NCI-H1092 treated with DMSO at 0.1 percent for 48 hours (cell line): ENCODE measurements at places on chromosomes 2 and 18.

DNA sequence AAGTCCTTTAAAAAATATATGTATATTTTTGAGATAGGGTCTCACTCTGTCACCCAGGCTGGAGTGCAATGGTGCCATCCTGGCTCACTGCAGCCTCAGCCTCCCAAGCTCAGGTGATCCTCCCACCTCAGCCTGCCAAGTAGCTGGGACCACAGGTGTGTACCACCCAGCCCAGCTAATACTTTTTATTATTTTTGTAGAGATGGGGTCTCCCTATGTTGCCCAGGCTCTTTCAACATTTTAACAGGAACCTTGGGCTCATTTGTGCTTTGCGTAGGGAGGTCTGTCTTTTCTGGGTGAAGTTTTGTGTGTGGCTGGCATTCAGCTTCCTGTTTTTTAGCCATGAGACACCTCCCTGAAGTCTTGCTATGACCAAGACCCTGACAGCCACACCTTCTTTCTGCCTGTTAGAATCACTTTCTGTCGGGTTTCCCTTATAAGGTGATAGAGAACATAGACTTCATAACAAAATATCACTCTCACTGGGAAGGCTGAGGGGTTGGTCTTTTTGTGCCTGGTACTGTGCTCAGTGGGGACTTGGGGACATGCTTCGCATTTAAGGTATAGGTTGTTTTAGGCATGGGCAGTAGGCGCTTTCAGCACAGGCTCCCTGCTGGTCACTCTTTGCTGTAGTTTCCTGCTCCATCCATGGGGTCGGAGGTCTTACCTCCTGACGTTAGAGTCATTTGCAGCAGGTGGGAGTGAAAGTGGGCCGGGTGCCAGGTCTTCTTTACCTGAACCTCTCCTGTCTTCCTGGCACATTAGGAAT lies 3.4 kb downstream of the RAB31 start:
- DNase-seq = no peak

DNA sequence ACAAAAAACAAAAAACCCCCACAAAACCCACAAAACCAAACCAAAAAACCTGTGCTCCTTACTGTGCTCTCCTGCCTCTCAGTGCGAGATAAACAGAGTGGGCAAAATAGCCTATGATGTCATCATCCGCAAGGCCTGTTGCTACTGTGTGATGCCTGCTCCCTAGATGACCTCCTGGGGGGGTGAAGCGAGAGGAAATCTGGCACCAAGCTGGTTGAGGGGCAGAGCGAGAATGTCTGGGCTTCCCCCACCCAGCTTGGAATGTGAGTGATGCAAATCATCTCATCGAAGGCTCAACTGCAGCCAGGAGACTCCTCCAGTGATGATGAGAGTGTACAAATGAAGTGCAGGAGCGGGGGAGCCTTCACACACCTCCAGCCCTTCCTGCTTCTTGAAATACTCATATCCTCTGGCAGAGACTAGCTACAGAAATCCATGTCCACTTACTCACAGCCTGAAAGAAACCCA lies 57.7 kb upstream of the MAP4K3 start:
- DNase-seq = no peak

GRCh38 chr2:214104219-214104618 lies 306.6 kb upstream of the VWC2L start:
- DNase-seq = no peak

DNA sequence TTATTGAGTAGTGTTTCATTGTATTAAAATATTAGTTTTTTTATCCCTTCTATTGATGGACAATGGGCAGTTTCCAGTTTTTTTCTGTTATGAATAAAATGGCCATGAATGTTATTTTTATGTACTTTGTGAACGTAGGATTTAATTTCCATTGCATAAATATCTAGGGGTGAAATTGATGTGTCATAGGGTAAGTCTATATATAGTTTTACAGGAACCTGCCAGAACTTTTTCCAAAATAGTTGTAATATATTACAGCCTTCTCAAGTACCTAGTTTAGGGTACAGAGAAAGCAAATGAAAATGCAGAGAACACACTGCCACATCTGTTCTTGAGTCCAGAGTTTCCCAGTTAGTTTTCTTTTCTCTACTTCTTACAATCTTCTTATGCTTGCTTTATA lies 378.6 kb downstream of the MEIS1 start:
- no peak for DNase-seq

GRCh38 chr2:128404709-128405466 lies 86.2 kb upstream of the HS6ST1 start:
- DNase-seq = no peak

DNA sequence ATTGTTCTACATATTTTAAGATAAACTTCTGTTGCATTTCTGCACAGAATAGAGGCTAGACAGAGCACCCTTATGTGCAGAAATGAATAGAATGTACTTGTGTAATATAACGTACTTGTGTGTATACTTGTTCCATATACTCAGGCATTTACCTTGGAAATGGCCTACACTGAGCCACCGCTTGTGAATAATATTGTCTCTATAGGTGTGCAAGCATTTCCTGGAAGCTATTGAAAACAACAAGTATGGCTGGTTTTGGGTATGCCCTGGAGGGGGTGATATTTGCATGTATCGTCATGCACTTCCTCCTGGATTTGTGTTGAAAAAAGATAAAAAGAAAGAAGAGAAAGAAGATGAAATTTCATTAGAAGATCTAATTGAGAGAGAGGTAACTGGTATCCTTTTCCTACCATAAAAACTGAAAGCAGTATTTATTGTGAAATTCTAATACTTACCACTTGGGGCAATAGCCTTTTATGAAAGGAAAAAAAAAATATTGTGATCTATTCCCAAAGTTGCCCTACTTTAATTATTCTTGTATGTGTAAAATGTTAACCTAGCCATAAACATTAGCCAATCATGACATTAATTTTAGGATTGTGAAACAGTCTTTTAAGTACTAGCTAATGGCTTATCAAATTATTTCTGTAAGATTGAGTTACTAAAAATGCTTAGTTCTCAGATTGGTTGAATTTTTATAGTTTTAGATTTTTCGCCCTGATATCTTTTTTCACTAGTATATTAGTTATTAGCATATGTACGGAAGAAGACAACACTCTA lies 18.0 kb downstream of the ZC3H15 start:
- DNase-seq = peak; percentile 10

DNA sequence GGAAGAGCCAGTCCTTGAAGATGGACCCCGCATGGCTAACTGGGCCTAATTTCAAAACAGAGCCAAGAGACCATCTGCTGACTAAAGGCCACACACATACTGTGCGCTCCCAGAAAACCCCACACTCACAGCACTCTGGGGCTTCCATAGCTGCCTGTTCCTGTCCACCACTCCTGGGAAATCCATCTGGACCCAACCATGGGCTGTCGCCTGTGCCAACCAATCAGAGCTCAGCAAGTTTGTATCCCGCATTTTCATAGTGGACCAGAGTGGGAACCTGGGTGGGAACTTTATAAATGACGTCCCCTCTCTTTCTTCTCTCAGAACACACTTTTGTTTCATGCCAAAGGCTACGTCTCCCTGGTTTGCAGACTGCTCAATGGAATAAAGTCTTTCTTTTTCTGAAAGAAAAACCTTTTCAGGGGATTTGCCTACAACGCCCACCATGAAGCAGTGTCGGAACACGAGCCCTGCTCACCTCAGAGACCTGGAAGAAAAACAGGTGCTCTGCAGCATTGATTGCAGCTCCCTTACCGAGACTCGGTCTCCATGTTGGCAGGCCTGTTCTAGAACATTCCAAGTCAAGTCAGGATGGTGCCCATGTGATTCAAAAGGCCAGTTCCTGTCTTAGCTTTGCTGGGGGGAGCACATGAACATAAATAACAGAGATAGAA lies 137.2 kb upstream of the GPC1 start:
- DNase-seq = no peak

GRCh38 chr2:2992634-2993033 lies 385.0 kb downstream of the EIPR1 start:
- DNase-seq = no peak

- DNase-seq = no peak
Measured at GRCh38 chr2:170829036-170829435, 12.3 kb downstream of the GAD1 start.

DNA sequence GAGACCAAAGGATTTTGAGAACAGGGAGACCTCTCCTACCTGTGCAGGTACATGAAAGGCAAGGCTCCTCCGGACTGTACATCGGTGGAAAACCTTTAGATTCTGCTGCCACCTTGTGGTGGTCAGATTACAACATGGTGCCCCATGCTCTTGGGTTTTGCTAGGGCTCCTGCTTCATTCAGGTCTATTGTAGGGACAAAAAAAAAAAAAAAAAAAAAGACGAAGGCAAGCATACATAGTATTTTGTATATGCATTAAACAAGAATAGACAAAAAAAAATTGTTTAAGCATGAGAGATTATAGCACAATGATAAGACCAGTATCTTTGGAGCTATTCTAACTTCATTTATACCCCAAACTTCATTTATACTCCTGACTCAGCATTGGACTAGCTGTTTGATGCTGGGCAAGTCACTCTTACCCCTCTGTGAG lies 27.4 kb upstream of the SPR start:
- DNase-seq = peak; percentile 22

- peak; percentile 49 for DNase-seq
Measured at GRCh38 chr2:6986912-6987361, 69.7 kb downstream of the RNF144A start.

DNA sequence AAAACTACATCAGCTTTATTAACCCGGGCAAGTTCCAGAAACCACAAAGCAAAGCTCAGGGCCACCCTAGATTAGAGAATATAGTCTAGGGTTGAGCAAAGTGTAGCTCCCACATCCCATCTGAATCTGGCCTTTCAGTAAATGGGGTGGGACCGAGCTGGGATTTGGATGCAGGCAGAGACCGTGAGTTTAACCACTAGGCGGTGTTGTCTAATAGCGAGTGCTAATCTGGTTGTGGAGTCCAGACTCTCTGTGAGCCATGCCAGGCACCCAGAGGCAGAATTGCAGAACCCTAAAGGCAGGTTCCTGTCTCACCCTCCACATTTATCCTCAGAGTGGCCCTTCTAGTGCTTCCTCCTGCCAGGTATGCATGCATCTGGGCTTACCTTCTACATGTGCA lies 435.9 kb downstream of the TSN start:
- peak; percentile 1 for DNase-seq

- DNase-seq = peak; percentile 52
Measured at GRCh38 chr2:54899576-54900200, 150.6 kb downstream of the RTN4 start.

- no peak for DNase-seq
Measured at GRCh38 chr2:75936311-75936710, 225.6 kb upstream of the GCFC2 start.

GRCh38 chr2:24642351-24642750 lies 150.8 kb downstream of the PTRHD1 start:
- DNase-seq = peak; percentile 11

- no peak for DNase-seq
Measured at GRCh38 chr2:213015387-213016165, 135.8 kb downstream of the IKZF2 start.

- no peak for DNase-seq
Measured at GRCh38 chr2:151175864-151176263, 85.8 kb downstream of the RBM43 start.

DNA sequence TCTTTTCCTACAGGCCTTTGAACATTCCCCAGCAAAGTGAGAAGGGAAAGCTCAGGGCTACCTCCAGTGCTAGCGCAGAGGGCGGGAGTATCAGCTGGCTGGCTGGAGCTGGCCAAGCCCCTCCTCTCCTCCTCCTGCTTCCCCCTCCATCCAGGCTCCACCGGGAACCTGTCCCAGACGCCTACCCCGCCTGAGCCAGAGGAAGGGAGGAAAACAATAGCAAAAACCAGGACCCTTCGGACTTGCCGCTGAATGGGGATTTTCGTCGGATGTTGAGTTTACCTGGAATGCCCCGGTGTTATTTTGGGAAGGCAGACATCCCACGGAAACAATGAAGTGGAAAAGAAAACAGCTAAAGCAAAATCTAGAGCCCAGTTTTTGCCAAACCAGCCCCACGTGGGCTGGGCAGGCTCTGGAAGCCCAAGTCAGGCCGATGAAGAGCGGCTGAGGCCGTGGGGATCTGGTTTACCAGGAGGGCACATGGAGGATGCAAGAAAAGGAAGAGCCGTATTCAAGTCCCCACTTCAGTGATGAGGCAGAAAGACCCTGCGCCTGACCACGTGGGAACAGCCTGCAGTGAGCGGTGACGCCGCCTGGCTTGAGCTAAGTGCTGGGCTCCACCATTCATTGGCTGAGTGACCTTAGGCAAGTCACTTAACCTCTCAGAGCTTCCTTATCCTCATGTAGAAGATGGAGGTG lies 100.4 kb upstream of the LCLAT1 start:
- DNase-seq = no peak

DNA sequence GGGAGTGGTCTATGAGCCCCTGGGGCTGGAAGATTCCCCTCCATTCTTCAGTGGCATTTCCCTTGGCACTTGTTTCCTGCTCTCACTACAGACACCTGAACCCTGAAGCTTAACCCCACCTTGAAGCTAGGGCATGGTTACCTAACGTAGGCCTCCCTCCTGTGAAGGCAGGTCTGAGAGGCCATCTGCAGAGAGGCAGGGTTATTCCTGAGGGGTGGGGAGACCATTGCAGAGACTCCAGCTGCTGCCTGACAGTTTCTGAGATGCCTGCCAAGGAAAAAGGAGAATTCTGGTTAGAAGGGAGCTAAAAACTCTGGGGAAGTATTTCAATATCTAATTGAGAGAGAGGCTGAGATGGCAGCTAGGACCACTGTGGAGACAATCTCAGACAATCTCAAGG lies 119.3 kb upstream of the NDUFV2 start:
- no peak for DNase-seq

DNA sequence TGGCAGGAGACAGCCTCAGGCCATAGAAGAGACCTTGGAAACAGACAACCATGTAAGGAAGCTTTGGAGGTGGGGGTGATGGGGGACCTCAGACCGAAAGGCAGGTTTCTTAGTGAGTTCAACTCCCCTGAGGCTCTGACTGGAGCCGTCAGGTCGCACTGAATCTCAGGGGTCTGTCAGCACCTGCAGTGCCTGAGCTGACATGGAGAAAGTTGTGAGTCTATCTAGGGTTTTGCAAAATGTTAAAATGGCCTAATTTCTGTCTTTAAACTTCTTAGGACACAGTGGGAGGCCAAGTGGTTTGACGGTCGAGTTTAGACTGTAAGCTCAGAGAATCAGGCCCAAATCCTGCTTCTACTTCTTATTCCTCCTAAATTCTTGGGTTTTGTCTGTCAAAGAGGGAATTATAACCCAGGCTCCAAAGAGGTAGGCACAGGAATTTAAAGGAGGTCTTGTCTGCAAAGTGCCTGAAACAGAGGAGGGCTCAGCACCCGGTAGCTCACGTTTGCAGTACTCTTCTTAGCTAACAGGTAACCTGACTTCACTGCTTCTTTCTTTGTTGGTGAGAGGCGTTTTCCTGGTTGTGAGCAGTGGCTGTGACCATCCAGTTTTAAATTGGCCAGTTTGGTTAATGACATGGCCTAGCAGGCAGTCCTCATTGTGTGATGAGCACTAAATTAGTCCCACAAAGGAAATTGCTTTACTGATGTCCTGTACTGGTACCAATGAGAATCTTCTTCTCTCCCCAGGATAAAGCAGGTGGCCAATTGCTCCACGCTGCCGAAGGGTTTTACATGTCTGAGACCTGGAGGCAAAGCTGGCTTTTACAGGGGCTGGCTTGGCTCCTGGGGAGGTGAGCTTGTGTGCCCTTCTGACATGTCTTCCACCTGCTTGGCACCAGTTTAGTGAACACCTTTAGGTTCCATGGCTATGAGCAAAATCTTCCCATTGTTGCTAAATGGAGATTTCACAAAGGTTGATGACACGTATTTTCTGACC lies 95.7 kb downstream of the MYCN start:
- no peak for DNase-seq

- DNase-seq = no peak
Measured at GRCh38 chr18:5512176-5512575, 31.6 kb downstream of the EPB41L3 start.

GRCh38 chr18:41436772-41437171 lies 518.3 kb upstream of the PIK3C3 start:
- DNase-seq = no peak
